Activated CD4-positive, alpha-beta T cell treated with anti-CD3 and anti-CD28 coated beads, Interleukin-2, amount 50 U/mL, for 4 hours (primary cell): ENCODE measurements at places on chromosomes 13 and 19.
A peak's percentile ranks its signal among the peaks of the same experiment; 100 is the strongest.

- DNase-seq: no peak
Observed at GRCh38 chr13:23039266-23039935, 141.4 kb upstream of the SGCG start.

DNA sequence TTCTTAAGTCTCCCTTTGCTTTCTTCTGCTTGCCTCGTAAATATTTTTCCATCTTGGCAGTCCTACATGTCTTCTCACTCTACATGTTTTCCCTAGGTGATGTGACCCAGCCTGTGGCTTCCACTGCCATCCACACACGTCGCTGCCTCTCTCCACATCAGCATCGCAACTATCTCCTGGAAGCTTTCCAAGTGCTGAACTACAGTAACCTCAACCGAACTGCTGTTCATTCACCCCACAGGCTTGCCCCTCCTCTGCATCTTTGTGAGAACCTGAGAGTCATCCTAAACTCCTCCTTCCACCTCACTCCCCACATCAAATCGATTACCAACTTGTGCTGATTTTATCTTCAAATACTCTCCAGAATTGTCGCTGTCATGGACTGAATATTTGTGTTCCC, 41.2 kb upstream of the USPL1 start:
- peak; percentile 40 for DNase-seq

DNA sequence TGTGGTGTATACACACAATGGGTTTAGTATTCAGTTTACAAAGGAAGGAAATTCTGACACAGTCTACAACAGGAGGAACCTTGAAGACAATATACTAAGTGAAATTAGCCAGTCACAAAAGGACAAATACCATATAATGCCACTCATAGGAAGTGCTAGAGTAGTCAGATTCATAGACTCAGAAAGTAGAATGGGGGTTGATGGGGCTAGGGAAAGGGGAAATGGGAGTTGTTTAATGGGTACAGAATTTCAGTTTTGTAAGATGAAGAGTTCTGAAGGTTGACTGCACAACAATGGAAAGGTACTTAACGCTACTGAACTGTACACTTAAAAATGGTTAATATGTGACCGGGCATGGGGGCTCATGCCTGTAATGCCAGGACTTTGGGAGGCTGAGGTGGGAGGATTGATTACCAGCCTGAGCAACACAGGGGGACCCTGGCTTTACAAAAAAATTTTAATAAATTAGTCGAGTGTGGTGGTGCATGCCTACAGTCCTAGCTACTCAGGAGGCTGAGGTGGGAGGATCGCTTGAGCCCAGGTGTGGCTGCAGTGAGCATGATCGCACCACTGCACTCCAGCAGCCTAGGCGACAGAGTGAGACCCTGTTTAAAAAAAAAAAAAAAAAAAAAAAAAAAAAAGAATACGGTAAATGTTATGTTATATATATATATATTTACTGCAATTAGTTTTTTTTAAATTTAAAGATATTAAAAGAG, 45.0 kb downstream of the SLC15A1 start:
- no peak for DNase-seq

GRCh38 chr19:2691951-2692350, 10.5 kb downstream of the GNG7 start:
- no peak for DNase-seq

DNA sequence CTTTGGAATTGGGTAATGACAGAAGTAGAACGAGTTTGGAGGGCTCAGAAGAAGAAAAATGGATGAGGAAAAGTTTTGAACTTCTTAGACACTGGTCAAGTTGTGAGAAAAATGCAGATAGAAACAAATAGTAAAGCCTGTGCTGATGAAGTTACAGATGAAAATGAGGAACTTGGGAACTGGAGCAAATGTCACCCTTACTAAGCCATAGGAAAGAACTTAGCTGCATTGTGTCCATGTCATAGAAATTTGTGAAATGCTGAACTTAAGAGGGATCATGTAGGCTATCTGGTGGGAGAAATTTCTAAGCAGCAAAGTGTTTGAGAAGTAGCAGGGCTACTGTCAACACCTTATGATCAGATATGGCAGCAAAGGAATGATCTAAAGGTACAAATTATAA, 289.2 kb upstream of the PCDH9 start:
- no peak for DNase-seq

DNA sequence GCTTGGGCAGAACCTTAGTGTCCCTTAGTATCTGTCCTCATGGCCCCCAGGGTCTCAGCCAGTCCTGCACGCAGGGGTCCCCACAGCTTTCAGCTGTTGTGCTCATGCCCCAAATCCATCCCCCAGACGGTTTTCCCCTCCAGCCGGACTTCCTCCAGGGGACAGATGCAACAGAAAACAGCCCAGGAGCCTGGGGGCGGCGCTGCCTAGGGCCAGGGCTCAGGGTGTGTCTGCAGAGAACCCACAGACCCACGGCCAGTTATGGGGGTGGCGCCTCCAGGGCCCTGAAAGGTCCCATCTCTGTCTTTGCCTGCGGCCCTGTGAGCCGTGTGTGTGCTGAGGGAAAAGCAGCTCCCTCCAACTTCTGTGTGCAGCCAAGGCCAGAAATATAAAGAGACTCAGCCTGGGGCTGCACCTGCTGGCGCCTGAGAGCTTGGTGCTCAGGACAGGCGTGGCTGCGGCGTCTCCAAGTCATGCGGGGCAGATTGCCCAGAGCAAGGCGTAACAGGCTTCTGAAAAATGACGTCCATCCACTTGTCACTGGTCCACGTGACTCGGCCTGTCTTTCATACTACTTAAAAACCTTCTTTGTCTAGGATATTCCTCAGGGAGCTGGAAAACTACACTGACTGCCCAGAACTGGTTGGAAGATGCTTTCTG, 22.1 kb upstream of the F7 start:
- DNase-seq: no peak

- no peak for DNase-seq
Observed at GRCh38 chr13:103068836-103069235, 2.6 kb upstream of the SLC10A2 start.

DNA sequence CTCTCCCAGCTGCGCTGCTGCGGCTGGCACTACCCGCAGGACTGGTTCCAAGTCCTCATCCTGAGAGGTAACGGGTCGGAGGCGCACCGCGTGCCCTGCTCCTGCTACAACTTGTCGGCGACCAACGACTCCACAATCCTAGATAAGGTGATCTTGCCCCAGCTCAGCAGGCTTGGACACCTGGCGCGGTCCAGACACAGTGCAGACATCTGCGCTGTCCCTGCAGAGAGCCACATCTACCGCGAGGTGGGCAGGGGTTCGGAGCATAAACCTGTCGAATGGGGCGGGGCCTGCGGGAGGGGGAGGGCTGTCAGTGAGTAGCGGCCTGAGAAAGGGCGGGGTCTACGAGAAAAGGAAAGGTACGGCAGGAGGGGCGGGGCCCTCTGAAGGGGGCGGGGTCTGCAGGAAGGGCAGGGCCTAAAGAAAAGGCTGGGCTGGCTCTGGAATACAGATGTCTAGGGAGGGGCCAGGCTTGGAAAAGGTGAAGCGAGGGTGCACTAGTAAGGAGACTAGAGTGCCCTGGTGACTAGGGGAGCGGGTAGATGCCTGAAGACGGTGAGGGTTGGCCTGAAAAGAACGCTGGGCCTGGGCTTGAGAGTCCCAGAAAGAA, 3.6 kb downstream of the CD37 start:
- no peak for DNase-seq

DNA sequence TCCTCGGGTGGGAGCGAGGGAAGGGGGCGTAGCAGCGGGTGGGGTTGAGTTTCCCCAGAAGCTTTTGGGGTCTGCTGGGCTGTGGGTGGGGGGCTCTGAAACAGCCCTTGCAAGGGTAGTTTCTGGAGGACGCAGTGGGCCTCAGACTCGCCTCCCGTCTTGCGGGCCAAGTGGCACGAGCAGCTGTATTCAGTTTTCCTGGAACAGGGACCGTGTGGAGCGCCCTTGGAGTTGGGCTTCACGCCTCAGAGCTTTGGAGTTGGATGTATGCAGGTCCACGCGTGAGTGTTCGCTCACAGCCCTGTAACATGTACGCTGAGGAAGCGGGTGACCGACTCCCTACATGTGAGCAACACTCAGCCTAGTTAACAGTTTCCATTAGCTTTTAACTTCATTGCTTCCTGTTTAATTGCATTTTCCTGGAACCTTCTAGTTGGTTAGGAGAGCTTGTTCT, 603 bp downstream of the TM9SF2 start:
- peak; percentile 22 for DNase-seq

DNA sequence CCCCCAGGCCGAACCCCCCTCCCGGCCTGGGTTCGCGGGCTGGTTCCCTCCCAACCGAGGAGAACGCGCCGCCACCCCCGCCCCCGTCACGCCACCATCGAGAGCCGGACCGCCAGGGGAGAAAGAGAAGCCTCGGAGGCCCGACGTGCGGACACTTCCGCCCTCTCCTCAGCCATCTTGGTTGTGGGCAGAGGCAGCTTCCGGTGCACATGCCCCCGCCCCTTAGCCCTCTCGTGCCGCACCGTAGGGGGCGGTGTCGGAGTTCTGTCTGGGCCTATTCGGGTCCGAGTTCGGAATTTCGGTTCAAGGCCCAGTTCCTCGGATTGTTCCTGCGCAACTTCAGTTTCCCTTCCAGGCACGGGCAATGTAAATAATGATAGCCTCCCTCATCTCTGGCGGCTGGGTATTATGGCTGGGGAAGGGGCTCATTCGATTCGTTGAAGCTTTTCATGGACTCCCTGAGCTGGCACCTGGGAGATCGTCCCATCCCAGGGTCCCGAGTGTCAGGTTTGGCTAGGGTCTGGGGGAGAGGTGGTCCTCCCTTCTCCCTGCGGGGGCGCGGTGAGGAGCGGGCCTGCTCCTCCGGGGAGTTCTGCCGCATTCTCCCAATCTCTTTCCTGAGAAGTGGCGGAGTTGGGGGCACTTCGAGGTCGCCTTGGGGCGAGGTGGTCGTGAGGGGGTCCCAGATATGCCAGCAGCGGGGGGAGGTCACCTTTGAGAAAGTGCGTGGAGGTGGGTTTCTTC, at the start of the genes IER2 and STX10:
IER2 (plus strand) TSS at position 225 of the 744 bp plus-strand sequence. CDS start 2,776 bp downstream, outside the sequence.
STX10 (minus strand) TSS at position 189 of the 744 bp plus-strand sequence. CDS start 202 bp downstream, outside the sequence.
- peak; percentile 89 for DNase-seq

- no peak for DNase-seq
Observed at GRCh38 chr13:99610702-99611289, 109.5 kb downstream of the TM9SF2 start.

GRCh38 chr19:7862413-7862951, 11.7 kb downstream of the PRR36 start:
- DNase-seq: peak; percentile 69

DNA sequence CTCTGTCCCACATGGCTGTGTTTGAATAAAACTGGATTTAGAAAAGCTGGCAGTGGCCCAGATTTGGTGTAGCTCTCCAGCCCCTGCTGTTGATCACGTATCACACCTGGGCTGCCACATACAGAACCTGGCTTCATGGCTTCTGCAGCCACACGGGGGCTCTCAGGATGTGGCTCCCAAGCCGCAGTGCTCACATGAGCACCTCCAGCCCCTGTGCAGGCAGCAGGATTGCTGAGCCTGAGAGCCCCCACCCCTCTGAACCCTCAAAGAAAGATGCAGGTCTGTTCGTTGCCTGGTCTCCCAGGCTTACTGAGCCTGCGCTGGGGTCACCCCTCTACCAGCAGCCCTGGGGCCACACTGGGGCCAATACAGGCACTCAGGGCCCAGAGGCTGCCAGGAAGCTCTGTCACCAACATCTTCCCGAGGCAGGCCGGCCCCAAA, 2.7 kb downstream of the PLEKHF1 start:
- DNase-seq: peak; percentile 42

GRCh38 chr13:46666727-46667456, 113.9 kb downstream of the LRCH1 start:
- DNase-seq: no peak

- DNase-seq: no peak
Observed at GRCh38 chr13:97566907-97567306, 132.9 kb downstream of the RAP2A start.

GRCh38 chr13:76758257-76758656, 127.9 kb downstream of the KCTD12 start:
- no peak for DNase-seq

DNA sequence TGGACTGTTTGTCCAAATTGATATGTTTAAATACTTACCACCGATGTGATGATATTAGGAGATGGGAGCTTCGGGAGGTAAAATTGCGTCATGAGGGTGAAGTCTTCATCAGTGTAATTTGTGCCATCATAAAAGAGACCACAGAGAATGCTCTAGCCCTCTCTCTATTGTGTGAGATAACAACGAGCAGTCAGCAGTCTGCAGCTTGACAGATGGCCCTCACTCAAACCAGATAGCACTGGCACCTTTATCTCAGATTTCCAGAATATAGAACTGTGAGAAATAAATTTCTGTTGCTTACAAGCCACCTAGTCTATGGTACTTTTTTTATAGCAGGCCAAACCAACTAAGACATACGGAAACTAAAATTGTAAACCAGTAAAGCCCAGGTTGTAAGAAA, 1718.9 kb upstream of the MIR17HG start:
- DNase-seq: no peak

DNA sequence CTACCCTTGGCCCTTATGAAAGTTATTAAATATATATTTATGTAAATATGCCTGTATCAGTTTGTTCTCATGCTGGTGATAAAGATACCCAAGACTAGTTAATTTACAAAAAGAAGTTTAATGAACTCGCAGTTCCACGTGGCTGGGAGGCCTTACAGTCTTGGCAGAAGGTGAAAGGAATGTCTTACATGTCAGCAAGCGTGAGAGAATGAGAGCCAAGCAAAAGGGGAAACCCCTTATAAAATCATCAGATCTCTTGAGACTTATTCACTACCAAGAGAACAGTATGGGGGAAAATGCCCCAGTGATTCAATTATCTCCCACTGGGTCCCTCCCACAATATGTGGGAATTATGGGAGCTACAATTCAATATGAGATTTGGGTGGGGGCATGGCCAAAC, 506.0 kb upstream of the ATXN8OS start:
- no peak for DNase-seq

GRCh38 chr19:11860721-11861120, 12.2 kb downstream of the ZNF439 start:
- no peak for DNase-seq

DNA sequence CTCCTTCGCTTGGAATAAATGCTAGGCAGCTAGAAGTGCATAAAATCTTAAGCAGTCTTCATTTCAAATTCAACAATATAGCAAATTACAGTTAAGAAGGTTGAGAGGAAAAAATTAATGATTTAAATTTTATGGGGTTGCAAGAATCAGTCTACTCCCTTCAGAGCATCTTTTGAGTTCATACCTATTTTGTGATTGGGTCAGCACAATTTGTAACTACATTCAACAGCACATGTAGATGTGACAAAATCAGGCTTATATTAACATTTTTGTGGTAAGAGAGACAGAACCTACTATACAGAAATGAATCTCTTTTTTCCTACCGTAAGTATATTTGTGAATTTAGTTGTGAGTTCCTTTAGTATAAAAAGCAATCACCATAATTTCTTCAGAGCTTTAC, 520.6 kb upstream of the HTR2A start:
- DNase-seq: no peak

DNA sequence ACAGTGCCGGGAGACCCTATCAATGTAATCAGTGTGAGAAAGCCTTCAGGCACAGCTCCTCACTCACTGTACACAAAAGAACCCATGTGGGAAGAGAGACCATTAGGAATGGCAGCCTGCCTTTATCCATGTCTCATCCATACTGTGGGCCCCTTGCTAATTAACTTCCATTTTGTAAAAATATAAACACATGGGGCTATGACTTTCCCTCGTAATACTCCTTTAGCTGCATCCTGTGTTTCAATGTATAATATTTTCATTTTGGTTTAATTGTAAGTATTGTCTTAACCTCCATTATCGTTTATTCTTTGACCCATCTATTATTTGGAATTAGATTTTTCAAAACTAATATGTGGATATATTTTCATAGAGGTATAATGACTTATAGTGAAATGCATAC, 29.3 kb downstream of the ZNF333 start:
- no peak for DNase-seq

GRCh38 chr13:95552539-95553441, at the start of gene CLDN10:
Gene CLDN10 (plus strand): TSS chr13:95552720. CDS start chr13:95552754, 34 bp downstream.
- DNase-seq: no peak

GRCh38 chr19:30513082-30513411, 140.9 kb downstream of the ZNF536 start:
- DNase-seq: no peak

- no peak for DNase-seq
Observed at GRCh38 chr19:36009220-36009619, 607 bp upstream of the SYNE4 start.
